T-helper 22 cell (primary cell): ENCODE measurements at places on chromosomes 3 and 15.

DNA sequence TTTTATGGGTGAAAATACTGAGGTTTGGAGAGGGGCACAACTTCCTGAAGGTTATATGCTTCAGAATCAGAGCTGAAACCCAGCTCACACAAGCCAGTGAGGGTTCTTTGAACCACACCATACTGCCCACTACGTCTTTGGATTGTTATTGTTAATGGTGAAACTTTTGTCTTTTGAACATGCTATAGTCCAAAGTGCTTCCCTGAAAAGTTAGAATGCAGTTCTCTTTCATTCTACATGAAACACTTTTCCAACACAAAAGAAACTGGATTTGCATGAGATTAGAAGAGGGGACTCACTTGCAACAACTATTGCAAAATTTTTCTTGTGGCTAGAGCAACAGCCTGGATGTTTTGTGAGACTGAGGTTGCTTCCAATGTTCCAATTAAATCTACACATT, 473.6 kb downstream of the SOX2 start:
- no peak for DNase-seq

- DNase-seq = no peak
Observed at GRCh38 chr3:10268930-10269329, 20.7 kb downstream of the TATDN2 start.

GRCh38 chr15:68829068-68829467, 8.4 kb upstream of the ANP32A start:
- DNase-seq = no peak

- DNase-seq = no peak
Observed at GRCh38 chr3:69510481-69511030, 124.7 kb upstream of the FRMD4B start.

- DNase-seq = no peak
Observed at GRCh38 chr3:53820084-53820483, 26.1 kb downstream of the CHDH start.

DNA sequence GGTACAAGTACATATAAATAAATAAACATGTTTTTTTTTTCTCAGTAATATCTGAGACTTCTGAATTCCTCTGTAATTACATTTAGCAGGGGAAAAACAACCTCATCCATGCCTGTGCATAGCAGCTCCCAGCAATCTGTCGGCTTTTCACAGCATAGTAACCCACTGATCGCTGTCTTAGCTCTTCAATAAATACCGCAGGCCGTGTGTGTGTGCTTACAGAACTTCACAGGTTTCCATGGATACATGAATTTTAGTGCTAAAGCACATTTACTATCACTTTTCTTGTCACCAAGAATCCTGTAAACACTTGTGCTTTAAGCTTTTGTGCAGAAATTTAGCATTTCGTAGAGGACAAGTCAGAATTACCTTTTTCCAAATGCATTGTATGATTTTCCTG, 4.0 kb upstream of the PLAAT1 start:
- no peak for DNase-seq

DNA sequence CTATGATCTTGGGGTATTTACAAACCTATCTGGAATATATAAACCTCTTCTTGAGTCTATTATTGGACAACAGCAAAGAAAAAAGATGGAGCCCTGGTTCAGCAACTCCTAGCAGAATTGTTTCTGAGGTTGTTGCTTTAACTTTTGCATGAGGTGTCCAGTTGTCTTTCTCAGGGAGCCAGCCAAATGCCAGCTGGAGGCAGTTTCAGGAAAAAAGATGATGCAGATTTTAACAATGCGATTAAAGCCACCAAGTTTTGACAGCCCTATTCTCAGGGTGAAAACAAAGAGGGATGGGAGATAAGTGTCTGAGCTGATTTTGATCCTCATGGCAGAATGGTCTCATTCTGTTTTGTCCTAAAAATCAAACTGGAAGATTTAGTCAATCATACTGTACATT, 181.6 kb upstream of the RASGRP1 start:
- DNase-seq = no peak

- DNase-seq = no peak
Observed at GRCh38 chr3:188510366-188510765, 356.4 kb downstream of the LPP start.

- no peak for DNase-seq
Observed at GRCh38 chr15:94286583-94286982, 55.2 kb downstream of the MCTP2 start.

DNA sequence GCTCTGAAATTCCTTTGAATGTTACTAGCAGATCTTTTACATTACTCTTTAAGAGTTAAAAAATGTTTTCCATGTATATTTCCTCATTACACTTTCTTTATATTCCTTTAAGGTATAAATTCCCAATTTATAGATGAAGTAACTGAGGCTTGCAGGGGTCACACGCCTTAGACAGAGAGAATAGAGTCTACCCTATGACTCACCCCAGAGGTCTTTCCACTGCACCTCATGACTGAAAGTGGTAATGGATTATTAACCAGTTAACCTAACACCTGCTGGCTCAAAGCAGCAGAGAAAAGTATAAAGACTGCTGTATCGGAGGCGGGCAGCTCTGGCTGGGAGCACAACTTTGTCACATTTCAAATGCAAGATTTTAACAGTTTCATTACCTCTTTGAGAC, 37.7 kb downstream of the LDHAL6B start:
- no peak for DNase-seq

GRCh38 chr15:65688462-65688861, 66.7 kb downstream of the SLC24A1 start:
- no peak for DNase-seq

- no peak for DNase-seq
Observed at GRCh38 chr15:90643301-90643632, 73.9 kb upstream of the BLM start.

DNA sequence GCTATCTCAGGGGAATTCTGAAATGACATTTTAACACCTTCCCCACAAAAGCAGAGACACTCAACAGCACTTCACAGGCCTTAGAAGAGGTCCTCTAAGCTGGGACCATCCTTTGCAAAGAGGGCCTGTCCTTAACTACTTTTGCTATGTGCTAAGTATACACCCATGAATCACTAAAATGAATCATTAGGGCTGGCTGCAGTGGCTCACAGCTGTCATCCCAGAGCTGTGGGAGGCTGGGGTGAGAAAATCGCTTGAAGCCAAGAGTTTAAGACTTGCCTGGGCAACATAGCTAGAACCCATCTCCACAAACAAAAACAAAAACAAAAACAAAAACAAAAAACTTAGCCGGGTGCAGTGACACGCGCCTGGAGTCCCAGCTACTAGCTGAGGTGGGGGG, 53.9 kb upstream of the MELTF start:
- no peak for DNase-seq

DNA sequence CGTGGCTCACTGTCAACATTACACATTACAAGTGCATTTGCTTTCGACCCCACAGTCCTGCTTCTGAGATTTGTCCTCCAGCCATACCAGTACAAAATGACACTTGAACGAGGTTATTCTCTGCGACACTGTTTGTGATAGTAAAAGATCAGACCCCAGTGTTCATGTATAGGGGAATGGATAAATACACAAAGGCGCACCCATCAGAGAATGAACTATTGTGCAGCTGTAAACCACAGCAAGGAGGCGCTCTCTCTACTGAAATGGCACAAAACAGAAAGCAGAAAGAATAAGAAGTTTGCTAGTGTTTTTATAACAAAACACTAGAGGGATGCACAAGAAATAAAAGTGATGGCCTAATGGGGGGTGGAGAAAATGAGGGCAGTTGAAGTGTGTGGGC, 4.9 kb upstream of the CHSY1 start:
- no peak for DNase-seq

DNA sequence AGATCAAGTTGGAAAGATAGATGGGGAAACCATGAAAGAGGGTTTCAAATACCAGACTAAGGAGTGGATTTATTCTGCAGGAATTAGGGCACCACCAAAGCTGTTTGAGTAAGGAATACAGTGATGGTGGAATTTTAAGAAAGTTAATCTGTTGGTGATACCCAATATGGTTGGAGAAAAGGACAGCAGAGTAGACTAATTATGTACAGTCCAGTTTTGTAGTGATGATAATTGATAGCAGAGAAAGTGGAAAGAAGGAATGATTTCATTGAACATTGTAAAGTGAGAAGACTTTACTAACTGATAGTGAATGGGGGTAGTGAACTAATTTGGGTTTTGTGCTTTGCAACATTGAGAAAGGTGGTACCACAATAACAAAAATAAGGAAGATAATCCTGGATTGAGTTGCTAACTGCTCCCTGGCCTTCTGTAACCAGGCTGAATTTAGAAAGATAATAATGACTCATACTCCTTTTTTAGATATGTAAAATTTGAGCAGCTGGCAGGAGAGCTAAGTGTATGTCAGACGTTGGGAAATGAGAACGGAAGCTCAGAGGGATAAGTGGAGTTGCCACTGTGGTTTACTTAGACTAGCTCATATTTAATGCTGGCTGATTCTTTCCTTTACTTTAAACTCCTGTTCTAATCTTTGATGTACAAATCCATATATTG, 16.9 kb downstream of the TCAIM start:
- no peak for DNase-seq

- DNase-seq = no peak
Observed at GRCh38 chr3:26245236-26245635, 377.3 kb upstream of the LRRC3B start.

- no peak for DNase-seq
Observed at GRCh38 chr3:181134873-181135272, 145.3 kb upstream of the DNAJC19 start.

GRCh38 chr15:100891307-100892012, 11.8 kb downstream of the ALDH1A3 start:
- DNase-seq = no peak

DNA sequence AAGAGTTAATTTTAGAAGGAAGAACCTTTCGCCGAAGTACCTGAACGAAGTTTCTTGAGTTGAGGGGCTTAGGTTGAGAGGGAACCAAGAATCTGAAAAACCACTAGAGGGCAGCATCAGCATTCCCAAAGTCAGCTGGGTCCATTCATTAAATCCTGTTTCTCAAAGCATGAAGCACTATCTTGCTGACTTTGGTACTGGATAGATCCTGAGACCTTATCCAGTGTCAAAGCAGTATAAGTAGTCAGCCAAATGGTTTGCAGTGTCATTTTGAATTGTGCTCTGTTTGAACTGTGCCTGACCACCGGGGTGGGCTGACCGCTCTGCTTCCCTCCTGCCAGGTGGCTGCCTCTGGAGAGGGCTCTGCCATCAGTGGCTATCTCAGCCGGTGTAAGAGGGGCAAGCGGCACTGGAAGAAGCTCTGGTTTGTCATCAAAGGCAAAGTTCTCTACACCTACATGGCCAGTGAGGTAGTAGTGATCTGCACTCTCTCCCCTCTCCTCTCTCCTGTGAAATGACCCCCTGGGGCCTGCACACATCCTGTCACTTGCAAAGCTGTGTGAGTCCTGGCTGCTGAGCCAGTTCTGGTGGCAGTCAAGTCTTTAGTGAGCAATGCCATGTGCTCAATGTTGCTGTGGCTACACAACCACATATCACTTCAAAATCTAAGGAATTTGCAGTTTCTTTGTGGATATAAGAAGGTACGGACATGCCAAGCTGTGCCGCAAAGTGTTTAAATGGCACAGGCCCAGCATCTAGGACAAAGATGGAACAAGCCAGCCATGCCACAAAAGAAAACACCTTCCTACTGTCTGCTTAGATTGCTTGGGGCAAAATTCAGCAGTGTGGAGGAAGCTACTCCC, 21.4 kb upstream of the NR2C2 start:
- no peak for DNase-seq

- no peak for DNase-seq
Observed at GRCh38 chr3:41193794-41194539, 5.3 kb upstream of the CTNNB1 start.

DNA sequence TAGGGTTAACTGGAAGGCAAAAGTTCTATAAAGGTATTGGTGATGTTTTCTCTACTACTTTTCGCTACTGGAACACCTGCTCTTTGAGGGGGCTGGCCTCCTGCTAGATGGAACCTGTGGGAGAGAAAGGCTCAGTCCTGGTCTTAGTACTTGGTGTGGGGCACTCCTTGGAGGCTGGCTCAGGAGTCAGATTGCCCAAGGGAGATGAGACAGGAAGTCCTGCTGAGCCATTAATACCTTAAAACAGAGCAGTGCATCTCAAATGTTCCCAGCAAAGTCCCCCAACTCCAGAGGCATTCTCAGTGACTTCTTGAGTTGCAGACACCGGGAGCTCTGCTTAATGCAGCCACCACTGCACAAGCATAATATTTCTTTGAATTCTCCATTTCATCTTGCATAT, 3.1 kb upstream of the ADAMTSL3 start:
- DNase-seq = no peak

GRCh38 chr3:100082714-100083113, 31.6 kb downstream of the FILIP1L start:
- no peak for DNase-seq
